Posterior cingulate gyrus (tissue), 11 donors: ENCODE measurements at places on chromosomes 6 and 20.
A peak's percentile ranks its signal among the peaks of the same experiment; 100 is the strongest.

- DNase-seq = peak; percentile 10
Observed at GRCh38 chr20:41175727-41176330, 38.5 kb downstream of the PLCG1 start.

- peak; percentile 94 for DNase-seq
Observed at GRCh38 chr6:81752084-81752920, at the start of gene TENT5A. TENT5A (minus strand) TSS chr6:81752681; CDS start chr6:81752141, 540 bp downstream.

DNA sequence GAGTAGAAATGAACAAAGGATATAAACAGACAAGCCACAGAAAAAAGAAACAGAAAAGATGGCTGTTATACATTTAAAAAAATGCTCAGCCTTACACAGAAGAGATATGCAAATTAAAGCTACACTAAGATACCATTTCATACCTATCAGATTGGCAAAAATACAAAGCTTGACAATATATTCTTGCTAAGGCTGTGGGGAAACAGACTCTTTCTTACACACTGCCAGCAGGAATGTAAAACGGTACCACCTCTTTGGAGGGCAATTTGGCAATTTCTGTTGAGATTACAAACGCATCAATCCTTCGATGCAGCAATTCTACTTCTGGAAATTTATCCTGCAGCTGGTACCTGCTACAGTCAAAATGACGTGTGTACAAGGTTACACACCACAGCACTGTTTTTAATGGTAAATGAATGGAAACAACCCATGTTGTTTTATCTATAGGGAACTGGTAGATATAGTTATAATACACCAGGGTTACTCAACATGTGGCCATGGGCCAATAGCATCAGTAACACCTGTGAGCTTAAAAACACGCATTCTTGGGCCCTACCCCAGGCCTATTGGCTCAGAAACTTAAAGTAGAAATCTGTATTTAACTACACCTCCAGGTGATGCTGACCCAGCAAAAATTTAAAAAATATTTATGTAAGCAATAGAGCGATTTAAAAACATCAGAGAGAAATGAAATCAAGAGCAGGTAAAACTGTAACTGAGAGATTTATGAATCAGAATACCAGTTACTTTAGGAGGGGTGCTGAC lies 53.3 kb downstream of the TRAM2 start:
- no peak for DNase-seq

- no peak for DNase-seq
Observed at GRCh38 chr6:146937316-146937715, 266.9 kb upstream of the STXBP5 start.

DNA sequence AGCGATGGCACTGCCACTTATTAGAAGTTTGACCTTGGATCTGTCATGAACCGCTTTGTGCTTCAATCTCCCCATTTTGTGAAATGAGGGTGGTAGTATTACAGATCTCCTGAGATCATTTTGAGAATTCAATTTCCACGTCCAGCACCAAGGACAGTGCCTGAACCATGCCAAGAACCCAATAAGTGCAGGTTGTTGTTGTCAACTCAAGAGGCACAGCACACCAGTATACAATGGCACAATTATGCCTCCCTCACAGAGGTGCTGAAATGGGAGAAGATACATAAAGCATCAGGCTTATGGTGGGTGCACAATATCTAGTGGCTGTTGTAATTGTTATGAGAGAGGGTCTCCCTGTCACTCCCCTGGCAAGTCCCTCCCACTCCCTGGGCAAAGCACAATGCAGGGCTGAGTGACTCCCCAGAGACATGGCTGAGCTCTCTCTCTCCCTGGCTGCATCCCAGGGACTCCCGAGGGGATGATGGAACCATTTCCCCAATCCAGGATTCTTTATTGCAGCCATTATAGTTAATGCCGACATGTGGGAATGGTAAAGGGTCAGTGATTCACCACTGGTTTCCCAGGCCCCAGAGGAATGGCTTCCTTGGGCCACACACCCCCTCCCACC lies 78.7 kb downstream of the CDH22 start:
- no peak for DNase-seq

DNA sequence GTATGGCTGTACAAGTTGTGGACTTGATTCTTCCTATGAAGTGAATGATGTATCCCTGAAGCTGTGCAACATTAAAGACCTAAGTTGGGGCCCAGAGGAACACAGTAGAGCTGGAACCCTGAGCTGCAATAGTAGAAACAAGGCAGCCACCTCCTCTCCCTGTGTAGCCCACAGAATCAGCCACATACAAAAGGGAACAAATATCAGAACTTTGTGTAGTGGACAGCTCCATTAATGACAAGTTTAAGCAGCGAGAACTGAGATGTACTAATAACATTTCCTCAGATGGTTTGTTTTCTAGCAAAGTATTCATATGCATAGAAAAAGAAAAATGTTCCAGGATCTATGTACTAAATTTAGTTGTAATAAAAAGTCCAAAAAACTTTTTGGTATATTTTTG lies 19.2 kb downstream of the PHACTR1 start:
- no peak for DNase-seq

DNA sequence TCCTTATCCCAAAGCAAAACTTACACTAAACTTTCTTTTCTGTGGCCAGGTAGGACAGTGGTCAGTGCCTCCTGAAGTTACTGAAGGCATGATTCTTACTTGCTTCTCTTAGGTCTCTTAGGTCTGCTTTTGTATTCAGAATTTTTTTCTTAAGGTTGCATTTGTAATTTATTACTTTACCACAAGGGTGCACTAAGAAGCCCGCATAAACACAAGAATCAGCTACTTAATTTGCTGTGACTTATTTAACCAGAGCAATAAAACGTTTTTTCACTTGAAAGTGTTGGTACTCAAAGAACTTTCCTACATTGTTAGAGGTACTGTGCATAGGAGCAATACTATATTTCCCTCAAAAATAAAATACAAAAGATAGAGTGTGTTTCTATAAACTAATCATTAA lies 75.4 kb upstream of the LAMA2 start:
- no peak for DNase-seq

- no peak for DNase-seq
Observed at GRCh38 chr6:62371453-62372210, 85.6 kb upstream of the KHDRBS2 start.
